ENCODE measurements at places on chromosomes 16 and 17.

- DNase-seq = no peak
Measured at GRCh38 chr16:30137897-30138296, 14.9 kb upstream of the MAPK3 start.

DNA sequence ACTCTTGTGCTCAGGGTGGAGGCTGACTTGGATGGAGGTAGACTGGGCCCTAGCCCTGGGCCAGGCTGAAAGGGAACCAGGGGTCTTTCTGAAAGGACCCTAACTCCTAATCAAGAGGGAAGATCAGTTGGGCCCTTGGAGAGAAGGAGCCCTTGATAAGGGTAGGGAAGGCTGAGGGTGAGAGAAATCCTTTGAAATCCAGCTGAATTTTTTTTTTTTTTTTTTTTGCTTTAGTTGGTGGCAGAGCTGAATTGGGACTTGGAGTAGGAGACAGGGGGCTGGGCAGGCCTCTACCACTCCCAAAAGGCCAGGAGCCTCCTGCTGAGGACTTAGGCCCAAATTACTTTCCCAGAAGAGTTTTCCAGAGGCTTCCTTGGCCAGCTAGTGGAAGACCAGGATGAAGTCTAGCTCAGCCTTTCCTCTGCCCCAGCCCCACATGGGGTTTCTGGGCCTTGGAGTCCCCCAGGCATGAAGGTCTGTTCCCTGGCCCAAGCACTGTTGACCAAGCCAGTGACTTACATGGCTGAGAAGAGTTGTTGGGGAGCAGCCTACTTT is 643 bp upstream of the HOXB3 start:
- DNase-seq = no peak

- no peak for DNase-seq
Measured at GRCh38 chr16:79810449-79811189, 210.1 kb upstream of the MAF start.

DNA sequence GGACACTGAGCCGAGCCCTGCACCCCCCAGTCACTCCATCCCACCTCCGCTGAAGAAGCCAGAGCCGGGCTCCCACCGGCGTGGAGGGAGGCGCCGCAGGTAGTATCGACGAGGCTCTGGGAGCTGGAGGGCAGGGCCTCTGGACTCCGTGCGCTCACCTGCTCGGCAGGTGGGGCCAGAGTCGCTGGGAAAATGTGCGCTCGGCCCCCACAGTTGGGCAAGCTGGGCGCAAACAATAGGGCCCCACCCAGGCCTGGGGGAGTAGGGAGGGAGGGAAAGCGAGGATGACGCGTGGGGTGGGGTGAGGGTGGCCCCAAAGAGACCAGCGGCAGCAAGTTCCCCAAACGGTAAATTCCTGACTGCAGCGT is 668 bp downstream of the JUP start:
- DNase-seq = no peak

GRCh38 chr17:63458478-63458877 is 12.4 kb upstream of the CYB561 start:
- no peak for DNase-seq

GRCh38 chr17:34436607-34437006 is 73.6 kb upstream of the CCL1 start:
- DNase-seq = no peak

- DNase-seq = no peak
Measured at GRCh38 chr17:81240761-81241160, 1.6 kb downstream of the NDUFAF8 start.
